ENCODE measurements at places on chromosomes 16 and 17. TPM values are rescaled to one million over a fixed set of nuclear protein-coding genes. Genes with fewer than 3 reads are reported as not detected.

DNA sequence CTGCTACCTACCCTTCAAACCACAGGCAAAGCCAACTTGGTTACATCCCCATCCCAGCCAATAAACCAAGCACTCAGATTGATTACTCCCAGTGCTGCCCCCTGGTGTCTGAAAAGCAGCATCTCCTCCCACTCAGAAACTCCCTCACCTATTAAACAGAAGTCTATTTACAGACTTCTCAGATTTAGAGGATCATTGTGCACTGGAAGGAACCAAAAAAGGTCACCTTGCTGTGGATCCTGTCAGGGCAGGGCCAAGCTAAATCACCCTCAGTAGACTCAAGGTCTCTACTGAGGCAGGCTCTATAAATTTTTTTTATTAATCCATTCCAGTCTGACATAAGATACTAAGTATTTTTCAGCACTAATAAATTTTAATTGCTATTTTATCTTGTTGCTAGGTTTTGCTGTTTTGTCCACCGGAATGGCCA lies 17.6 kb downstream of the HIGD1B start:
- no peak for DNase-seq

DNA sequence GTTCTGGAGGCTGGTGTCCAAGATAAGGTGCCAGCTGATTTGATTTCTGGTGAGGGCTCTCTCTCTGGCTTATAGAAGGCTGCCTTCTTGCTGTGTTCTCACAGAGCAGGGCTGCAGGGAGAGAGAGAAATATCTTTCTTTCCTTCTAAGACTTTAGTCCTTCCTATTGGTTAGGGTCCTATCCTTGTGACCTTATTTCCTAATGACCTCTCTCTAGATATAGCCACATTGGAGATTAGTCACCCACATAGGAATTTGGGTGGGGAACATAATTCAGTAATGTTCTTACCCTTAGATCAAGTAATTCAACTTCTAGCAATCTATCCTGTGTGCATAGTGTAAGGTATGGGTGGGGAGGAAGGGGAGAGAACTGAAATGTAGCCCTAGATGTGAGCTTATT lies 18.0 kb upstream of the ABCA5 start:
- DNase-seq: no peak

DNA sequence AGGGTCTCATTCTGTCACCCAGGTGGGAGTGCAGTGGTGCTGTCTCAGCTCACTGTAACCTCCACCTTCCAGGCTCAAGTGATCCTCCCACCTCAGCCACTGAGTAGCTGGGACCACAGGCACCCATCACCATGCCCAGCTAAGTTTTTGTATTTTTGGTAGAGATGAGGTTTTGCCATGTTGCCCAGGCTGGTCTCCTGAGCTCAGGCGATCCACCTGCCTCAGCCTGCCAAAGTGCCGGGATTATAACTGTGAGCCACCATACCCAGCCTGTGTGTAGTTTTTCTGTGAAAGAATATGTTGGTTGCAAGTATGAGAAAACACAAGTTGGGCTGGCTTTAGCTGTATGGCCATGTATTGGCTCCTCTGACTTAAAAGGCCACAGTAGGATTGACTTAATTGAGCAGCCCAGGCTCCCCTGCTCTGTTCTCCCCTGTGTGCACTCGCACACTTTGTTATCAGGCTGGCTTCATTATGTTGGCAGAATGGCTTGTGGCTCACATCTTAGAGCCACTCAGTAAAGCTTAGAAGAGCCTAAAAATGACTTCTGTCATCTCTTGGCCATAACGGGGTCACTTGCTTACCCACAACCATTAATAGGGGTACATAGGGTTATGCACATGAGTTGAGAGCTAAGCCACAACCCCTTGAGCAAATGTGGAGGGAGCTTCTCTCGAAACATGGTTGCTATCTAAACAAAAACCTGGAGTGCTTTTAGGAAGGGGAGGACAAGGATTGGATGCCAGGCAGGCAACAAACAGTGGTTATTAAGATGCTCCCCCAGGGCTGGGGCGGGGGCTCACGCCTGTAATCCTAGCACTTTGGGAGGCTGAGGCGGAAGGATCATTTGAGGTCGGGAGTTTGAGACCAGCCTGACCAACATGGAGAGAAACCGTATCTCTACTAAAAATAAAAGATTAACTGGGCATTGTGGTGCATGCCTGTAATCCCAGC lies 6.1 kb downstream of the HAPSTR1 start:
- DNase-seq: no peak

Gene CEP295NL
- total RNA-seq: 6.6 TPM

Gene RDM1
- total RNA-seq: not detected

Gene TNP2
- total RNA-seq: not detected

Gene CCL2
- total RNA-seq: 514 TPM

All from esophagus muscularis mucosa (tissue), 4 donors.